Stimulated activated CD4-positive, alpha-beta T cell treated with anti-CD3 and anti-CD28 coated beads, Interleukin-1b, Interleukin-23, amount 100 ng/mL, for 1 hour (primary cell): ENCODE measurements at places on chromosomes 7 and 10.

- no peak for DNase-seq
Observed at GRCh38 chr7:42071372-42072261, 165.4 kb downstream of the GLI3 start.

GRCh38 chr10:121236621-121237020, 361.6 kb downstream of the FGFR2 start:
- no peak for DNase-seq

DNA sequence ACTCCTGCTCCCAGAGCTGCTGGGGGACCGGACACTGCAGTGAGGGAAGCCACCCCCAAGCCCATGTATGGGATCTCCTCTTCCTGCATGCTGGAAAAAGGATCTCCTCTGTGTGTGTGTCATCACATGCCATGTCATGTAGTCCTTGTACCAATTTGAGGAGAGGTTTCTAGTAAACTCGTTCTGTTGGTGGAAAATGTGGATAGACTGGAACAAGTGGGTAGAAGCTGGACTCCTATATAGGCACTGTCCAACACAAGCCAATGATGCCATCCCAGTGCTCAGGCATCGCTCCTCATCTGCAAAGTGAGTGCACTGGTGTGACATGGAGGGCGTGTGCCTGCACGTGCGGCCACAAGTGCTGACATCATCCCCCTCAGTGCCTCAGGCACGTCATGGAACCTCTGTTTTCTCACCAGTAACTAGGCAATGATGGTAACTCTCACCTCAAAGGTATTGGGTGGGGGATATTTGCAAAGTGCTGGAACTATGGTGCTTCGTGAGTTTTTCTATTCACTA, 19.3 kb downstream of the MYO1G start:
- no peak for DNase-seq

GRCh38 chr7:130388671-130389070, 8.4 kb downstream of the CPA1 start:
- no peak for DNase-seq

- DNase-seq, result no peak
Observed at GRCh38 chr10:77290528-77291155, 347.0 kb downstream of the KCNMA1 start.
